ENCODE measurements at places on chromosomes 11 and 22. TPM values are rescaled to one million over a fixed set of nuclear protein-coding genes. Genes with fewer than 3 reads are reported as not detected.

GRCh38 chr11:56841210-56841810 is 92.8 kb upstream of the OR9G4 start:
- DNase-seq, result peak; percentile 87

- no peak for DNase-seq
Measured at GRCh38 chr11:28619846-28620540, 511.8 kb downstream of the METTL15 start.

- DNase-seq, result peak; percentile 26
Measured at GRCh38 chr11:131691181-131692041, 321.0 kb downstream of the NTM start.

DNA sequence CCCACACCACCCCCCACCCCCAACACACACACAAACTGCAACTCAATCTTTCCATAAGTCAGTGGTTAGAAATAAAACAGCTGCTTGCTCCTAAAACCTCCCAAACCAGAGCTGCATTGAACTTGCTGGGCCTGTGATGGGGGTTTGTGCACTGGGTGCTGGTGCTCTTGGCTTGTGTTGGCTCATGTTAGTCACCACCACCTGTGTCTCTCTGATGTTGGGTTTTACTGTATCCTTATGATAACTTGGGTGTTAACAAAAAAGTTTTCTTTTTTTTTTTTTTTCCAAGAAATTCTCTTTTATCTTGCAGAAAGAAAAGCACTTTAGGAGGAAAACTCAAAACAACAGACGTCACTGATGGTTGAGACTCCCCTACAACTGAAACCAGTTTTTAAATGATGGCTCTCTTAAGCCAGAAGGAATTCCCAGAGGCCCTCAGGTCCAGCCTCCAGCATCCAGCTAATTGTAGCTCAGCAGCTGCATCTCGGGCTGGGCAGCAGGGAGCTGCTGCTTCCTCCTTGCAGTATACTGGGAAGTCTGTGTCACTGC is 79.9 kb upstream of the DRD2 start:
- DNase-seq, result no peak

GRCh38 chr11:113375402-113375801 is 12.2 kb upstream of the ANKK1 start:
- DNase-seq, result no peak

GRCh38 chr11:66986178-66986545 is 11.1 kb downstream of the C11orf86 start:
- DNase-seq, result no peak

GRCh38 chr11:47863189-47863897 is 15.2 kb upstream of the NUP160 start:
- no peak for DNase-seq

DNA sequence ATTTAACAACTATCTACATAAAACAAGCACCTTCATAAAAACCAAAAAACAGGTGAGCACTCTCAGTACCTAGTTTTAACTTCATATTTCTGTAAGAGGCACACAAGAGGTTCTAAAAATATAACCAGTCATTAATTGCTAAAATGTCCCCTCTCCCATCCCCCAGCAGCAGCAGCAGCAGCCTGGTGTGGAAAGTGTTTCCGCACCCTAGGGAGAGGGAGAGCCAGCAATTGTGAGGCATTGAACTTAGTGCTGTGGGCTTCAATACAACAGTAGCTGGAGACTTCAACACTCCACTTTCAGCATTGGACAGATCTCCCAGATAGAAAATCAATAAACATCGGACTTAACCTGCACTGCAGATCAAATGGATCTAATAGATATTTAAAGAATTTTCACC is 1158.5 kb downstream of the JRKL start:
- no peak for DNase-seq

DNA sequence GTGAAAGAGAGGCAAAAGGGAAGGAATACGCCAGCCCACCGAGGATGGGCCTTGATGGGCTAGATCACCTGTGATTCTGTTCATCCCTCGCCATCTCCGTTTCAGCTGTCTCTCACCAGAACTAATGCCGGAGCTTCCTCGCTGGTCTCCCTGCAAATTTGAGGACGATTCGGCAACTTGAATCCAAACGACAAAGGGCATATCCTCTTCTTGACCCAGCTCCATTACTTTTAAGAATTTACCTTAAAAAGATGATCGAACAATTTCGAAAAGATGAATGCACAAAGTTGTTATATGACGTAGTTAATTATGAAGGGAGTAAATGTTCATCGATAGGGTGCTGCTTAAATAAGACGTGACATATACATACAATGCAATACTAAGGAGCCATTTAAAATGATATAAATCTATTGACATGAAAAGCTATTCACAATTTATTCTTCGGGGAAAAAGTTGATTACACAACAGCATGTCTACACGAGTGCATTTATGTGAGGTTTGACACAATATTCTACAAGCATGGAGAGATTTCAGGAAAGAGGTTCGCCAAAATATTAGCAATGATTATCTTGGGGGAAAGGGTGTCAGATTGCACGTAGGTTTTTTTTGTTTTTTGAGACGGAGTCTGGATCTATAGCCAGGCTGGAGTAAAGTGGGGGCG is 937 bp upstream of the FAM168A start:
- DNase-seq, result no peak

- DNase-seq, result no peak
Measured at GRCh38 chr11:1395773-1396374, 6.1 kb downstream of the BRSK2 start.

DNA sequence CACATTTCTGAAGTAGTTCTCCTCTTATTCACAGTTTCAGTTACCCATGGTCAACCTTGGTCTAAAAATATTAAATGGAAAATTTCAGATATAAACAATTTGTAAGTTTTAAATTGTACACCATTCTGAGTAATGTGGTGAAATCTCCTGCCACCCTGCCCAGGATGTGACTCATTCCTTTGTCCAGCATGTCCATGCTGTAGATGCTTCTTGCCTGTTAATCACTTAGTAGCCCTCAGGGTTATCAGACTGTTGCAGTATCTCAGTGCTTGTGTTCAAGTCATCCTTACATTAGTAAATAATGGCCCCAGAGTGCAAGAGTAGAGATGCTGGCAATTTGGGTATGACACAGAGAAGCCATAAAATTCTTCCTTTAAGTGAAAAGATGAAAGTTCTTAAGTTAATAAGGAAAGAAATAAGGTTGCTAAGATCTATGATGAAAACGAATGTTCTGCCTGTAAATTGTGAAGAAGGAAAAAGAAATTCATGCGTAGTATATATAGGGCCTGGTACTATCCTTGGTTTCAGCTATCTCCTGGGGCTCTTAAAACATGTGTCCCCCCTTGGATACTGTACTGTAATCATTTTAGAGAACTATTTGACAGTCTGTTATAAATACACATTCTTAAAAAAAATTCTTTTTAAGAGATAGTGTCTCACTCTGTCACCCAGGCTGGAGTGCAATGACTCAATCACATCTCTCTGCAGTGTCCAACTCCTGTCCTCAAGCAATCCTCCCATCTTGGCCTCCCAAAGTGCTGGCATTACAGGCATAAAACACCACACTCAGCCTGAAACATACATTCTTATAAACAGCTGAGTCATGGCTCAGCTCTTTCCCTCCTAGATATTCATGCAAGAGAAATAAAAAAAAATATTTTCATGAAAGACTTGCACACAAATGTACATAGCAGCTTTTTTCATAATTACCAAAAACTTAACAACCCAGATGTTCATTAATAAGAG is 31.3 kb downstream of the MTNR1B start:
- DNase-seq, result no peak

DNA sequence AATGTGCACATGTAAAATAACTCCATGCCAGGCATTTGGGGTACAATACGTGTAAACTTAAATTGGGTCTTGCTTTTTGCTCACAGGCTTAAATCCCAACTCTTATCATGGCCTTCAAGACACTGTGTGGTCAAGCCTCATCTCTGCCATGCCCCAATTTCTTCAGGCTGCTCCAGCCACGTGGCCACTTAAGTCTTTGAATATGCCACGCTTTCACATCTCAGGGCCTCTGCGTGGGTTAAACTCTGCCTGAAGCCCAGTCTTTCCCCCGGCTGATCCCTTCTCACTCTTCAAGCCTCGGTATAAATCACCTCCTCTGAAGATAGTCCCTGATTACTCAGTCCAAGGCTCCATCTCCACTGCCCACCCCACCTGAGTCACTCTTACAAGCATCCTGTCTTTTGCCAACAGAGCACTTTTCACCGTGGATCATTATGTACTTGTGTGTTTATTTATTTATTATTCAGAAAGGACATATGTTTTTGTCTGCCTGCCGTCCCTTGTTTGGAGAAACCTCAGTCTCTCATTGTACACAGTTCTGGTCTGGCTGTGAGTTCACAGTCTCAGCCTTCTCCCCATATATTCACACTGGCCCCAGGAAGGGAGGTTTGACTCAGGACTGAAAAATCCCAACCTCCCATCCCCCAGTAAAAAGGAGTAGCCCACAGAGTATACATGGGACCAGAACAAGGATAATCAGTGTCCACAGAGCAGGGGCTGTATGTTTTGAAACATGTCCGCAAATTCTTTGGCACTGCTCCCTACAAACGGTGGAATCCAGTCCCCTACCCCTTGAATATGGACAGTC is 344.7 kb downstream of the MN1 start:
- DNase-seq, result no peak

DNA sequence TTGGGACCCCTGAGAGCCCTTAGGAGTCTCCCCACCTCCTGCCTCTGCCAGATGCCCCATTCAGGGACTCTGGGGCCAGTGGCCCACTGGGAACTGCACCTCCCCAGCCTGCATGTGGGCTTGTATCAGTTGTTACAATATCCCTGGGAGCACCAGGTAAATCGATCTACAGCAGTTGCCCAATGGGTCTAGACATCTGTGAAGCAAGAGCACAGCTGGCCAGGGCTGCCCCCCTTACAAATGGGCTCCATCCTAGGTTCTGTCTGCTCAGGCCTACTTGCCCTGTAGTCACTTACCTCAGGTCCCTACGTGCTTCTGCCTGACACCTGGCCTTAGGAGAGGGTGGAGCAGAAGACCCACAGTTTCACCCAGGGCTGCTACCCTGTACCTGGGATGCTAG is 62.7 kb downstream of the HIRA start:
- DNase-seq, result no peak

- DNase-seq, result no peak
Measured at GRCh38 chr11:117834838-117835443, 10.4 kb upstream of the FXYD2 start.

GRCh38 chr11:48013269-48013901 is 33.0 kb downstream of the PTPRJ start:
- no peak for DNase-seq

DNA sequence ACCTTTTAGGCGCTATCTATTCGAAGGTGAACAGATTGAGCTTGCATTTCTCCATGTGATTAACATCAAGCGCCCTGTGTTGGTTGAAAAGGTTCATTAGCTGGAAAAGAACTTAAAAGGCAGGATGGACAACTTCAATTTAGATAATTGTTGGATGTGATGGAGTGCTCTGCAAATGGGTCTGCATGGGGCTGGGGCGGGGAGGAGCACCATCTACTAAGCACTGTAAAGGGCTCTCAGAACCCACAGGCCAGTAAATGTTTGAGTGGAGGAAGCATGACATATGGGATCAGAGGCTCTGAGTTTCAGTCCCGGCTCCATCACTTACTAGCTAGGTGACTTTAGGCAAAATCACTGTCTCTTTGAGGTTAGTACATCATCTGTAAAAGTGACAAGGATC is 28.2 kb downstream of the ARL14EP start:
- DNase-seq, result no peak

- no peak for DNase-seq
Measured at GRCh38 chr22:27240298-27241075, 561.1 kb downstream of the MN1 start.

- DNase-seq, result no peak
Measured at GRCh38 chr11:122691549-122692150, 36.1 kb downstream of the UBASH3B start.

GRCh38 chr22:40050258-40050657 is 55.5 kb downstream of the FAM83F start:
- no peak for DNase-seq

- DNase-seq, result no peak
Measured at GRCh38 chr11:1937616-1938342, 9.4 kb upstream of the MRPL23 start.

- DNase-seq, result no peak
Measured at GRCh38 chr11:96309643-96310017, 33.4 kb downstream of the MAML2 start.

DNA sequence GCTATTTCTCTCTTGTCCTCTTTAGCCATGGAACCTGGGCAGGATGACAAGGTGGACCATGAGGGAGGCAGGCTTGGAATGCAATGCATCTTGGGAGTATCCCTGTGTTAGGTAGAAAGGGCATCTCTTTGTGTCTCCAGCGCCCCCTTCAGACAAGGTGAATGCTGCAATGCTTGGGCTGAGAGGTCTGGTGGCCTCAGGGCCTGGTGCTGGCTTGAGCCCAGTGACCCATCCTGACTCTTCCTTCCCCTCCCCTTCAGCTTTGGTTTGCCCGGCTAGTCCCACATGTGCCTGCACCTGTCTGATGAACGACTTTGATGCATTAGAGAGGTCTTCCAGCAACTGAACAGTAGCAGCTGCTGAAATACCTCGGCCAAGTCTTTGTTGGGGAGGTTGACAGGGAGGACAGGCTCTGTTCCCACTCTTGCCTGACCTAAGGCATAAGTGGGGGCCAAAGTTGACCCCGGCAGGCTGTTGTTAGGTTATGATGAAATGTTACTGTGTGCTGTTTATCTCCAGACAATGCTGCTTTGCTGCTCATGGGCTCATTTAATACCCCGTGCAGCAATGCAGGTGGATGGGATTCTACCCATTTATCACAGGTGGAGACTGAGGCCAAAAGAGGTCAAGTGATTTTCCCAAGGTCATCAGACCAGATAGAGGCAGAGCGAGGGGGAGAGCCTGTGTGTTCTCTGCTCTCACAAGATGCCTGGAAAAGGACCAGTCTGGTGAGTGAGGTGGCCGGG is 22.5 kb downstream of the MYO18B start:
- DNase-seq, result no peak

GRCh38 chr22:40240686-40241085 is 63.0 kb downstream of the TNRC6B start:
- no peak for DNase-seq

- DNase-seq, result no peak
Measured at GRCh38 chr11:86497310-86497709, 122.6 kb downstream of the CCDC81 start.

- DNase-seq, result no peak
Measured at GRCh38 chr11:58914821-58915543, 24.3 kb upstream of the GLYATL1 start.

GRCh38 chr11:102837646-102838045 is 5.8 kb downstream of the MMP3 start:
- no peak for DNase-seq

GRCh38 chr22:23059284-23059948 is 10.9 kb upstream of the GNAZ start:
- no peak for DNase-seq

Gene VPREB1
- total RNA-seq, result not detected

Gene SPA17
- 14.4 TPM for total RNA-seq

Gene CTR9
- total RNA-seq, result 26.2 TPM

Gene FOSL1
- 11.4 TPM for total RNA-seq

Gene RIMBP3C
- total RNA-seq, result not detected

Gene GRIA4
- 0.77 TPM for total RNA-seq

Gene MUC5AC
- 0.77 TPM for total RNA-seq

Gene UBQLN3
- total RNA-seq, result 1.4 TPM

Gene CARD18
- not detected for total RNA-seq
